ENCODE measurements at places on chromosomes 12 and 14.

DNA sequence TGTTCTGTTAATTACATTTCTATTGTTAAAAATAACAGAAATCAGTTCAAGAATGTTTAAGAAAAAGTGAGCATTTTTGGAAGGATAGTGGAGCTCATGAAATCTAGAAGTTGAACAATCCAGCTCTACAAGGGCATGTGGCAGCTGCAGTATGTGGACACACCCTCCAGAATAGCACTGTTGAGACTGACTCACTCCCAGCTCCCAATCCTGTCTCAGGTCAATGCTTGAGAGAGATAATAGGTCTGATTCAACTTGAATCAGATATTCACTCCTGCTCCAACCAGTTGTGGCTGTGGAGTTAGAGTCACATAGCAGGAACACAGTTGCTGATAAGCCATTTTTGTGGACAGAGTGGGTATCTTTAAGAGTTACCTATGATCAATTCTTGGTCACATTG lies 113.0 kb upstream of the NTF3 start:
- no peak for DNase-seq

DNA sequence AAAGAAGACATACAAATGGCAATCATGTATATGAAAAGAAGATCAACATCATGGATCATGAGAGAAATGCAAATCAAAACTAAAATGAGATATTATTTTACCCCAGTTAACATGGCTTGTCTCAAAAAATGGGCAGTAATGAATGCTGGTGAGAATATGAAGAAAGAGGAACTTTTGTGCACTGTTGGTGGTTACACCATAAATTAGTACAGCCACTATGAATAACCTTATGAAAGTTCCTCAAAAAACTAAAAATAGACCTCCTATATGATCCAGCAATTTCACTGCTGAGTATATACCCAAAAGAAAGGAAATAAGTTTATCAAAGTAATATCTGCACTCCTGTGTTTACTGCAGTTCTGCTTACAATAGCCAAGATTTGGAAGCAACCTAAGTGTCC lies 151.7 kb downstream of the PDZRN4 start:
- no peak for DNase-seq

- DNase-seq = no peak
These were observed 45.4 kb downstream of the TUNAR start for GRCh38 chr14:95922080-95922479.

DNA sequence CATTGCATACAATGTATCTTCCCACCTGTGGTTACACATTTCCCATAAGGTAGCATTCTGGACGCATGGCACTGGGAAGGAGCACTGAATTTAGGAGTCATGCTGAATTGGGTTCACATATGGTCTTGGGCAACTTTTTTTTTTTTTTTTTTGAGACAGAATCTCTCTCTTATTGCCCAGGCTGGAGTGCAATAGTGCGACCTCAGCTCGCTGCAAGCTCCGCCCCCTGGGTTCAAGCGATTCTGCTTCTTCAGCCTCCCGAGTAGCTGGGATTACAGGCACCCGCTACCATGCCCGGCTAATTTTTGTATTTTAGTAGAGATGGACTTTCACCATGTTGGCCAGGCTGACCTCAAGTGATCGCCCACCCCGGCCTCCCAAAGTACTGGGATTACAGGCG lies 13.3 kb downstream of the DIP2B start:
- DNase-seq = no peak

- no peak for DNase-seq
These were observed 7.6 kb downstream of the VPS37B start for GRCh38 chr12:122888232-122888752.
